ENCODE measurements at places on chromosomes 5 and 9.

DNA sequence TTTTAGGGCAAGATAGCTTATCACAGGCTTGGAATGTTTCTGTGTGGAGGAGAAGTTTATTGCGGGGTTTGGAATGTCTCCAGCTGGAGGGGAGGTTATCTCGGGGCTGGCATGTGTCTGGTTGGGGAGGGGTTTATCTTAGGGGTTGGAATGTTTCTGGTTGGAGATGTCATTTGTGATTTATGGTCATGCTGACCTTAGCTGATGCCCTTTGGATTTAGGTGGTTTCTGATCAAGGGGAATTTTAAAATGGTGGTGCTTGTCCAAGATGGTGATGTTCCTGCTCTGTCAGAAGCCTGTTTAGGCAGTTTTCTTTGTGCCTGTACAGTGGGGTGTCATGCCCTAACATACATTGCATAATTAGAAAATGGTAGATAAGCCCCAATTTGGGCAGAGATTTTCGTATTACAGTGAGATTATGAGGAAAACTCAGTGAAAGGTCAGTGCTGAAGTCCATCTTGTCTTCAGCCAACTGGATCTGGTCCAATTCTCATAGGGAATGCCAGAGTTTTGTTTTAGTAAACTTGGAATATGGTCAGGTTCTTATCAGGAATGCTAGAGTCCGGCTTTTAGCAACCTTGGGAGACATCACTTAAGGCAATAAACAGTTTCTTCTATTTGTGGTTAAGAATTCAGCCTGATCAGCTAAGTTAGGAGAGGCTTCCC is 14.3 kb downstream of the CDK20 start:
- peak; percentile 10 for DNase-seq

GRCh38 chr5:14351086-14351661 is 208.0 kb downstream of the TRIO start:
- no peak for DNase-seq

DNA sequence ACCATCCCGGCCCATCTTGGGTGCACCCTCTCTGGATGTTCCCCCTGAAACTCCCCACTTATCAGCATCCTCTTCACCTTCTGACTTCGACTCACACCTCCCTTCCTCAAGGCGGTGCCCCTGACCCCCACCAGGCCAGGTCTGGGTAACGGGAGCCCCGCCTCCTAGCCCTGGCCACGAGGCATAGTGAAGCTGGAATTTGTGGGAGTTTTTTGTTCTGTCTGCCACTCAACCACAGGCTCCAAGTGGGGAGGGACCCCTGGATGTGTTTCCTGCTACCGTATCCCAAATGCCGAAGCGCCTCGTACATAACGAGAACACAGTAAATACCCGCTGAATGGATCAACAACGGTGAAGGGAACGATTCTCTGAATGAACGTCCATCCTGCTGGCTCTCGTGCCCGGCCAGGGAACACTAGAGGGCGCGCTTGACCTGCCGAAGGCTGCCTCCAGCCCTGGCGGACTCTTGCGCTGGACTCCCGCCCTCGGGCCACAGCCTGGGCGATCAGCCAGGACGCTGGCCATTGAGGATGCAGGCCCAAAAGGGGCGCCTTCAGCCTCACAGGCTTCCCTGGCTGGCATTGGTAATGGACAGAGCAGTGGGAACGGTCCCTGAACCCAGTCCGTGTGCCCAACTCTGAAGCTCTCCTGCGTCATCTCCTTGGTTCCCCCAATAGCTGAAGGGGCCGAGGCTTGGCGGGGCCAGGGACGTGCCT is 47.3 kb upstream of the PHYKPL start:
- peak; percentile 54 for DNase-seq

DNA sequence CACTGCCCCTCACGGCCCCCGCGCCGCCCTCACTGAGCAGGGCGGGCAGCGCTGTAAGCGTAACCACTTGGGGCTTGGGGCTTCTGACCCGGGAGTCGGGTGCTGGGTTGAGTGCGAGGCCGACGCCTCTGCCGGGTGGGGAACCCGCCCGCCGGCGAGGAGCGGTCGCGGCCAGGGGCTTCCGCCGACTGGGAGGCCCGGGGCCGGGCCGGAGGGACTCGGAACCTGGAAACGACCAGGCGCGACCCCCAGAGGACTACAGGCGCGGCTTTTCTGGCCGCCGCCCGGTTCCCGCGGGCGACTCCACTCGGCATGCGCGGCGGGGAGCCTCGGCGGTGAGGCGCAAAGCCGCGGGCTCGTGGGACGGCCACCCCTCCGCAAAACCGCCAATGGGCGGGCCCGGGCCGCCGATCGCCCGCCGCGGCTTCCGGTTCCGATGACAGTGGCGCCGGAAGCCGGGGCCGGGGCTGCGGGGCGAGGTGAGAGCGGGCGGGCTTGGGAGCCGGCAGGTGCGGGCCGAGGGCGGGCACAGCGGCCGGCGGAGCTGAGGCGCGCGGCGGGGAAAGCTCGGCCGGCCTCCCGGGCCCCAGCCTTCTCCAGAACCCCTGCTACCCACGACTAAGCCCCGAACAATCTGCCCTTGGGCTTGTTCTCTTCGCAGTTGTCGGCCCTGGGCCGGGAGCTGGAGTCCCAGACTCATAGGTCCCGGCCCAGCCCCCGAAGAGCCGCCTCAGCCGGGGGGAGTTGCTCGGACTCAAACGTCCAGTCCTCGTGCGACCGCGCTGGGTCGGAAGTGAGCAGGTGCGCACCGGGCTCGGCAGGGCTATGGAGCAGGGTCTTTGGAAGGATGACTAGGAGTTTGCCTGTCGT is at the start of gene RMND5B:
Gene RMND5B, plus strand, starts transcription at position 439 of the 870 bp plus-strand sequence. CDS start 7,106 bp downstream, outside the sequence.
- peak; percentile 75 for DNase-seq

GRCh38 chr9:1048231-1048619 is 1.9 kb upstream of the DMRT2 start:
- no peak for DNase-seq

GRCh38 chr5:1523793-1524480 is at the start of gene LPCAT1:
Gene LPCAT1, minus strand, starts transcription at chr5:1523960. Its CDS starts 116 bp downstream, at chr5:1523844.
- peak; percentile 61 for DNase-seq

DNA sequence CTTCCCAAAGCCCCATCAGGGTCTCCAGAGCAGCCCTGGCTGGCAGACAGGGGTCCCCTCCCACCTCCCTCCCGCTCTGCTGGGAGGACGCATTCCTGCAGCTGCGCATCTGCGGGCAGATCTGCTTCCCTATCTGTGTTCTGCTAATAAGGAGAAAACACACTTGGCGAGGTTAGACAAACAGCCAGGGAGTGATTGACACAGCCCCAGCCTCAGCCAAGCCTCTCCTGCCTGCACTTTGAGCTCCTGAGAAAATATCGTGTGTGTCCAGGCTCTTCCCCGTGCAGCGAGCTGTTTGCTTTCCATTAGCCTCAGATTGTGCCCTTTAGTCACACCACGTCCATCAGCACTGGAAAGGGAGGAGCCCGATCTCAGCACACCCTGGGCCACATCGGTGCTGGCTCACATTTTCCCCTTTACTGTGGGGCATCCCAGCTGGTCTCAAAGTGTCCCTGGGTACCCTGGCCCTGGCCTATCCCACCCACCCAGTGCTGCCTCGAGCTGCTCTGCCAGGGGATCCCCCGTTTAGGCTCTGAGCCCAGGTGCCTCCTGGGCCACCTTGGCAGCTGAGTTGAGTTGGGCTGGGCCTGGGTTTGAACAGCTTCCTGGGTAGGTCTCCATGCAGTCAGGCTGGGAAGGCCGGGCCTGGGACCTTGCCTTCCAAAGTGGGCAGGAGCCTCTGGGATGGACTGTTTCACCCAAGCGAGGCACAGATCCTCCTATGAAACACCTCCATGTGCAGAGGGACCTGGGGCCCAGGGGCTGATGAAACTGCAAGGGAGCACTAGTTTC is 61.1 kb downstream of the BARX1 start:
- DNase-seq = no peak

DNA sequence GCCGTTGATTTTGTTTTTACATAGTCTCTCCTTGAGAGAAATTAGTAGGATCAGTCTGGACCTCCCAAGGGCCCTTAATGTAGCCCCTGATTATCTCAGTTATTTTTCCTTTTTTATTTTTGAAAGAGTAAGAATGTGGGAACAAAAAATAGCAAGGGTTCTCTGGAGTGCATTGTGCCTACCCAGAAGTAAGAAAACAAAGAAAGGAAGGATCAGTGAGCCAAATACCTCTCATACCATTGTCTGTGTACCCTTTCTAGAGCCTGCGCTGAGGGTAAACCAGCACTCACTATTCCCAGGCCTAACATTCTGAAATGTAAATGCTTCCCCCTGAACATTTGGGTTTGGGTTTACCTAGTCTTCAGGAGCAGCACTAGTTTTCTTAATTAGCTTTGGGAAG is 213.0 kb upstream of the TARS1 start:
- no peak for DNase-seq

DNA sequence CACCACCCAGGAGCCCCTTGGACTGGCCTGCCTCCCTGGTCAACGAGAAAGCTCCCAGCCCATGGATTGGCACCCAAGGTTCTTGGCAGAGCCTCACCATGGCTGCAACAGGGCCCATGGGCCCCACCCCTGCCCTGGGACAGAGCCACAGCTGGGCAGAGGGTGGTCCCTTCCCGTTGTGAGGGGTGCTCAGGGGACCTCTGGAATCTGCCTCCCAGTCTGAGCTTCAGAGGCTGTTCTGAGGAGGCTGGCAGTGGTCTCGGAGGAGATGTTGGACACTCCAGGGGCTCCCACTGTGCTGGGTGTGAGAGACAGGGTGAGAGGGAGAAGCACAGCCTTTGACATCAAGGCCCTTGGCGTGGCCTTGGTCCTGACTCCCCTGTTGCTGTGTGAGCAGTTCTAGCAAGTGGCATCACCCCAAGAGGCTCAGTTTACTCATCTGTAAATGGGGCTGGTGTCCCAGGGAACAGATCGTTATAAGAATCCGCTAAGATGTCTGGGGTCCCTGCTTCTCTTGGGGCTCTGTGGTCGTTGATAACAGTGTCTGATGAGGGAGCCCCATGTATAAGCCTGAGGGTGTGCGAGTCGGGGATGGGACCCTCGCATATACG is 33.0 kb downstream of the LHX3 start:
- no peak for DNase-seq

DNA sequence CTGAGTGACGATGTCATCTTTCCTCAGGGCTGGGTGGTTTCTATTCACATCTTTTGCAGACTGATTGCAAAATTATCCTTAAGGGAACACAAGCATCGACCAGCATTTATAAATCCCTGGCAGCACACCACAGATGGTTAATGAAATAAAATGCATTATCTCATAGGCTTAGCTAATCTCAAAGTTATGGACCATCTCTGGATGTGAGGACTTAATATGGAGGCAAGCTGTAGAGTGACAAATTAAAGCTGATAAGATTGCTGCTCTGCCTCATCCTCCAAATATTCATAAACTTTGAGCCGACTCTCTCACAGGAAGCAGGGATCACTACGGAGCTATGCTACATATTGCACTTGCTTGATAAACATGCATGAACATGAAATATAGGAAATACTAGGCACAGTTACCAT is 663.2 kb upstream of the RGMB start:
- DNase-seq = peak; percentile 66

GRCh38 chr5:82704381-82704780 is 372.8 kb downstream of the TMEM167A start:
- no peak for DNase-seq

DNA sequence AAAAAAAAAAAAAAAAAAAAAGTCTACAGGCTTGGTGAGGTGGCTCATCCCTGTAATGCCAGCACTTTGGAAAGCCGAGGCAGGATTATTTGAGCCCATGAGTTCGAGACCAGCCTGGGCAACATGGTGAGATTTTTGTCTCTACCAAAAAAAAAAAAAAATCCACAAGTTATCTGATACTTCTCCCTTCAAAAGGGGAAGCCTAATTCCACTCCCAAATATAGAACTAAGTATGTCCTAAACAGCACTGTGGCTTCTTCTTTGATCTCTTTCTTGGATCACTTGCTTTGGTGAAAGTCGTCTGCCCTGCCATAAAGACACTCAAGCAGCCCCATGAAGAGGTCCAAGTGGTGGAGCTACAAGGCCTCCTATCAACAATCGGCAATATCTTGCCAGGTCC is 18.8 kb upstream of the STING1 start:
- DNase-seq = no peak

Measured in astrocyte of the spinal cord (primary cell).